ENCODE measurements at places on chromosomes 1 and 21. TPM values are rescaled to one million over a fixed set of nuclear protein-coding genes. Genes with fewer than 3 reads are reported as not detected.

The AADACL4 gene
- not detected for total RNA-seq

The AKR7A3 gene
- 2.1 TPM for total RNA-seq

The NADK gene
- 29.1 TPM for total RNA-seq

The CD1C gene
- total RNA-seq: not detected

The TENT5C gene
- 8.8 TPM for total RNA-seq

The OLIG2 gene
- total RNA-seq: 51.4 TPM

The PSEN2 gene
- 38.3 TPM for total RNA-seq

The FCRL6 gene
- not detected for total RNA-seq

The OR2T33 gene
- total RNA-seq: not detected

The SPATA6 gene
- 44.5 TPM for total RNA-seq

The FAM151A gene
- not detected for total RNA-seq

The SLAMF9 gene
- total RNA-seq: not detected

The ZSWIM5 gene
- 22.1 TPM for total RNA-seq

The CLCN6 gene
- total RNA-seq: 28.4 TPM

The DMBX1 gene
- 1.8 TPM for total RNA-seq

The COL24A1 gene
- total RNA-seq: 3.2 TPM

The KCNJ15 gene
- under 0.01 TPM for total RNA-seq

The FOXD3 gene
- not detected for total RNA-seq

The PSRC1 gene
- 12.0 TPM for total RNA-seq

The SPRR1A gene
- not detected for total RNA-seq

The KAZN gene
- 16.1 TPM for total RNA-seq

The CD5L gene
- 0.69 TPM for total RNA-seq

The FCRL1 gene
- 0.23 TPM for total RNA-seq

The CCT8 gene
- 179 TPM for total RNA-seq

The NPR1 gene
- 0.46 TPM for total RNA-seq

The KCNH1 gene
- total RNA-seq: 12.5 TPM

The FHAD1 gene
- total RNA-seq: 6.5 TPM

The RHBG gene
- total RNA-seq: not detected

The A3GALT2 gene
- total RNA-seq: not detected

The EXTL1 gene
- total RNA-seq: 2.5 TPM

The TTC39A gene
- 15.2 TPM for total RNA-seq

The CHAF1B gene
- 3.9 TPM for total RNA-seq

The TPRG1L gene
- 40.4 TPM for total RNA-seq

The CYP4B1 gene
- not detected for total RNA-seq

The NCMAP gene
- total RNA-seq: 1.4 TPM

The LCE2A gene
- total RNA-seq: not detected

The WNT4 gene
- total RNA-seq: 11.3 TPM

The B3GALT5 gene
- total RNA-seq: 3.2 TPM

The CRABP2 gene
- 8.8 TPM for total RNA-seq

The CELA2B gene
- total RNA-seq: not detected

The PGLYRP4 gene
- not detected for total RNA-seq

The SPRR2B gene
- total RNA-seq: not detected

The RIMKLA gene
- total RNA-seq: 25.4 TPM

The MRPS15 gene
- total RNA-seq: 31.8 TPM

The FASLG gene
- not detected for total RNA-seq

The GBP3 gene
- total RNA-seq: 1.4 TPM

The ATP6V1G3 gene
- total RNA-seq: not detected

The HPDL gene
- total RNA-seq: 1.2 TPM

The SSX2IP gene
- 27.0 TPM for total RNA-seq

The TMEM54 gene
- 4.4 TPM for total RNA-seq

The RAB3B gene
- total RNA-seq: 81.2 TPM

The KIF21B gene
- total RNA-seq: 155 TPM

The CYP4A11 gene
- total RNA-seq: 0.23 TPM

The OR2T2 gene
- total RNA-seq: not detected

The ERICH3 gene
- 20.3 TPM for total RNA-seq

The SYT2 gene
- total RNA-seq: 4.6 TPM

The RPL22 gene
- total RNA-seq: 236 TPM

The ASCL5 gene
- total RNA-seq: 0.23 TPM

The THBS3 gene
- total RNA-seq: 11.5 TPM
